Midbrain (tissue), 1 donor: ENCODE measurements at places on chromosomes 4 and X.

GRCh38 chrX:70509078-70509477, 64.4 kb downstream of the DLG3 start:
- no peak for DNase-seq

- no peak for DNase-seq
These were observed 15.5 kb upstream of the HTRA3 start for GRCh38 chr4:8254076-8254475.

DNA sequence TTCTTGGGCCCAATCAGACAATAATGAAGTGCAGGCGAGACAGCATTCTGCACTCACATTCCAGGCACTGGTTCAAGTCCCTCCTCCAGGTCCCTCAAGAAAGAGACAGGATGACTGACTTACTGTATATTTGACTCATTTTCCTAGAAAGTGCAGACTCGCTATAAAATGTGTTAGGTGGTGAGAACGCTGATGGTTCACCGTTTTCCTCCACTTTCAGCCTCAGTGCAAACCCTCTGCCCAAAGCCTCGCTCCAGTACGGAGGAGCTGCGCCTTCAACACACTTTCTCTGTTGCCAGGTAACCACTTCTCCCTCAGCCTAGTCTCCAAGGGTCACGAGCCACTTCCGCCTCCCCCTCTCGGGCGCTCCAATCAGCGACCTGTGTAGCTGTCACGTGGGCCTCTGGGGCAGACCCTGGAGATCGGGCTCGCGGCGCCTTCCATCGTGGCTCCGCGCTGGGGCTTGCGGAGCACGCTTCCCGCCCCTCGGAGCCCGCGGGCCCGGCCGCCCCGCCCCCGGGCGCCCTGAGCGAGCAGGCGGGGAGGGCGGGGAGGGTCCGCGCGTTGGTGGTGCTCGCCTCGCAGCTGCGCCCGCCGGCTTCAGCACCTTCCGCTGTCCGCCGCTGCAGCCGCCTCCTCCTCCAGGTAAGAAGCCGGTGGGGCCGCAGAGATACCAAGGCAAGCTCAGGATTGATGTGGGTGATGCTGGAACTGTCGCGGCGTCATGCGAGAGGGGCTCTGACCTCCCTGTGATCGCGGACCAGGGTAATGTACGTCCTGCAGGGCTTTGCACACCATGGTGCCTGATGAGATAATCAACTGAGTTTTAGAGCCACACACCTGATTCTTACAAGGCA, at the start of gene WDR17:
Gene WDR17, plus strand, starts transcription at position 407 of the 857 bp plus-strand sequence. CDS start 45,740 bp downstream, outside the sequence.
- DNase-seq: peak; percentile 94

DNA sequence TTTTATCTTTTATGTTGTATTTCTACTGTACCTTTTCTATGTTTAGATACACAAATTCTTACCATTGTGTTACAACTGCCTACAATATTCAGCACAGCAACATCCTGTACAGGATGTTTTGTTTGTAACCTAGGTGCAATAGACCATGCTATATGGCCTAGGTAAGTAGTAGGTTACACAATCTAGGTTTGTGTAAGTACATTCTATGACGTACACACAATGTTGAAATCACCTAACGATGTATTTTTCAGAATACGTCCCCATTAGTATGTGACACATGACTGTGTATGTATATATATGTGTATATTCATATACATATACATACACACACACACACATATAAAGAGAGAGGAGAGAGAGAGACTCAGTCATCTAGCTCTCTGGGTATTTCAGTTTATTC, 103.5 kb downstream of the CLNK start:
- no peak for DNase-seq

DNA sequence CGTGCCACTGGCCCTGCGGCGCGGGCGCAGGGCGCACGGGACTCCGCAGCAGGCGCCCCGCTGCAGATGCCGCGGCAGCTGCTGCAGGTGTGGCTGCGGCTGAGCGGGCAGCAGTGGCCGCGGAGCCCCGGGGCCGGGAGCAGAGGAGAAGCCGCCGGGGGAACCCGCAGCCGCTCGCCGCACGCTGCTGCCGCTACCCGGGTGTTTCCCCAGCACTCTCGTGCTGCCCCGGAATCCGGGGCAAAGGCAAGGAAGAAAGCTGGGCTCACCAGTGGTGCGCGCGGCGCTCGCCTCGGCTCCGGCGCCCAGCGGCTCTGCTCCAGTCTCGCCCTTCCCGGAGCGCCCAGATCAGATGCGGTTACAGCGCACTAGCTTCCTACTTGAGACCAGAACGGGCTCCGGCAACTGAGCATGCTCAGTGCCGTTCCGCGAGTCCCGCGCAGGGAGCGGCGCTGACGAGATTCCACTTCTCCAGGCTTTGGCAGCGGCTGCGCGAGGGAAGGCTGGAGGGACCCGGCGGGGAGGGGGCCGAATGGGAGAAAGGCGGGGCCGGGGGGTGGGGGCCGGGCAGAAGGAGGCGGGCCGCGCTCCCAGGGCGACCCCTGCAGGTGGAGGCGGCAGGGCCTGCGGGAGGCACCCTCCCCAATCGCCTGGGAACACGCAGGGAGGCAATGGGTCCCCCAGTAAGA, at the start of gene APBB2:
Gene APBB2, minus strand, starts transcription at position 407 of the 689 bp plus-strand sequence. CDS start 181,288 bp downstream, outside the sequence.
- DNase-seq: peak; percentile 95

DNA sequence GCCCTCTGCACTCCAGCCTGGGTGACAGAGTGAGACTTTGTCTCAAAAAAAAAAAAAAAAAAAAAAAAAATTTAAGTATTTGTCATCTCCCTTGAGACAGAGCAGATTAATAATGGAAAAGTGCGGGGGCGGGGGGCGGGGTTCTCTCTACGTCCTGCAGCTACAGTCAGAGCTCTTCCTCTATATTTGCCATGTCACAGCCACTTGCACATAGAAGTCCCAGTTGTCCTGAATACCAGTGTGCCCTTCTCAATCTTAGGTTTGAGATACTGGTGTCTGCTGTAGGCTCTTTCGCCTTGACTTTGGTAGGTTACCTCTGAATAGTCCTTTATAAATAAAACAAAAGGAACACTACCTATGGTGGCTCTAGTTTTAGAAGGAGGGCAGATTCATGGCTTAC, 237.8 kb upstream of the PGRMC2 start:
- DNase-seq: no peak

- peak; percentile 15 for DNase-seq
These were observed 11.3 kb downstream of the PNCK start for GRCh38 chrX:153662266-153662665.

- DNase-seq: no peak
These were observed 802.4 kb downstream of the TRIML1 start for GRCh38 chr4:188941524-188942119.

DNA sequence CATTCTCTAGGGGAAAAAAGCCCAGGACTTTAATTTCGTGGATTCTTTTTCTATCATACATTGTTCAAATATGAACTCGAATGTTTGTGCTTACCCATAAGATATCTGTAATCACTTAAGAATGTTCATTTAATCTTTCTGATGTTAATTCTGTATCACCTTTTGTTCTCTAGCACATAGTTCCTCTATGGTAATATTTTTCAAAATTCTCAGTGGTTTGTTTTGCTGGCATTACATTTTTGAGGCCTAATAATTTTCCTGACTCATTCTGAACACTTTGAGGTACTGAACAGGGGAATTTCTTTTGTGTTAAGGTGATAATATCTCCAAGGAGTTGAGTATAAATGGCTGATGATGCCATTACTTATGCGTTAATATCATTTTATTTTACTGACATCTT, 490.7 kb upstream of the PITX2 start:
- no peak for DNase-seq

- no peak for DNase-seq
These were observed 196.0 kb upstream of the DCAF8L1 start for GRCh38 chrX:28177202-28177601.

- DNase-seq: no peak
These were observed 276.1 kb downstream of the PPP3CA start for GRCh38 chr4:101071241-101071640.

DNA sequence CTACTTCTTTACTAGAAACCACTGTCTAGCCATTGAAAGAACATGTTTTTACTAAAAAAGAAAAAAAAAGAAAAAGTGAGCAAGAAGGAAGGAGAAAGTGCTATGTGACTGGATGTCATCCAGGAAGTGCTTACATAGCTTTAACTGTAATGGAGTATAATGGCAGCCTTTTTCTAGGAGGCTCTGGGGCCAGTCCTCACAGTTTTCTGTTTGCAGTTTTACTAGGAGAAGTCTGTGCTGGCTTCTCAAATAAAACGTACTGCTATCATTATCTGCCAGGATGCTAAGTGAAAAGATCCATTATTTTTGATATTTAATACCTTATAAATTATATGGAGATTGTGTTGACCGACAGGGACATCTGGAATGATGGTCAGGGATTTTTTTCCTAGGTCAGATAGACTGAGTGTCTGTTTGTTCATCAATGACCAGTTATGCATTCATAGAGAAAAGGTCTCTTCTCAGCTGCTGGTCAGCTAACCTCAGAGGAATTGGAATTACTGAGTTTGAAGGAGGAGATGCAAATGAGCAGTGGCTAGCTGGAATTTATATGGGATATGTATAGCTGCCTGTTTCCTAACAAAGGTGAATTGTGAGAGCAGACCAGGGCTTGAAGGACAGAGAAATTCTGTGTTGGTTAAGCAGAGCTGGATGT, 21.7 kb downstream of the LPAR4 start:
- no peak for DNase-seq

DNA sequence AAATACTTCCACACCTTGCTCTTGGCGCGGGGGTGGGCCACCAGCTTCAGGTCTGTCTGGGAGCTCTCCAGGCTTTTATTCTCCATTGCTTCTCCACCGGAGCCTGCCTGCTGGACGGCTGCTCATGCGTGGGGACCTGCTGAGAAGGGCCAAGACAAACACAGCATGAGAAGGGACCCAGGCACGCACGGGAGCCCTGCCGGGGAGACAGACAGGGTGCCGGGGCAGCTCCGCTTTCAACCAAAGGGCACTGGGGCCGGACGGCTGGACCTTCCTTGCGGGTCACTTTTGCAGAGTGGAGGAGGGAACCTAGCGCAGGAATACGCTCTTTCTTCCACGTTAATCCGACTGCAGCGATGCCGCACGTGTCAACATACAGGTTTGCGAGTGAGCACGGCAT, 10.1 kb downstream of the DHRSX start:
- no peak for DNase-seq

- no peak for DNase-seq
These were observed 91.7 kb downstream of the SLC10A6 start for GRCh38 chr4:86757468-86757867.

DNA sequence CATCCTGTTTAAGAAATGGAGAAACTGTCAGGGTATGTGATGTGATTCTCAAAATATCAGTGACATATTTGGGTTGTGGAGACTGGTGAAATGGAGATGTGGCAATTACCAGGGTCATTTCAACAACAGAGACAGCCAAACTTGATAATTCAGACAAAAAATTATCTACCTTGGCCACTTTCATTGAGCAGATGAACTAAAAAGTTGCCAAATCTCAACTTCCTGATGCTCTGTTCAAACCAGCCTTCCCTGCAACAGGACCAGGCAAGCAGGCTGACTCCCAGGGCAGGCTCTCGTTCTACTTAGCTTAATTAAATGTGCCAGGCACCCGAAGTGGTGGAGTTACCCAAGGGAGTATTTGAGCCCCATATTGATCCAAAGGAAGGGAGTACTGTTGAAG, 199.6 kb downstream of the AFF2 start:
- DNase-seq: no peak

DNA sequence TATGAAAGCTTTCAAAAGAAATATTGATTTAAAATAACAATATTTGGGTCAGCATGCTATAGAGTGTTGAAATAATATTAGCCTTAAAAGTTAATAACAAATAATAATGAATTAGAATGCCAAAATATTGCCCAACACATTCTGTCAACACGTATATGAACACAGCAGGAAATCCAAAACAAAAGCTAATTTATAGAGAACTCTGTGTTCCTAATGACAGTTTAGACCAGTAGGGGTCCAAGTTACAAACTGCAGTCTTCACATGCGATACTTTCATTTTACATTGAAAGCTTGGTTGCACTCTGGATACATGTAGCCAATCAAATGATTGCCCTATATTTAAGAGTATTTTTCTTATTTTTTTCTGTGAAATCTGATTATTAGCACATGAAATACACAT, 274.4 kb downstream of the DCTD start:
- DNase-seq: no peak

DNA sequence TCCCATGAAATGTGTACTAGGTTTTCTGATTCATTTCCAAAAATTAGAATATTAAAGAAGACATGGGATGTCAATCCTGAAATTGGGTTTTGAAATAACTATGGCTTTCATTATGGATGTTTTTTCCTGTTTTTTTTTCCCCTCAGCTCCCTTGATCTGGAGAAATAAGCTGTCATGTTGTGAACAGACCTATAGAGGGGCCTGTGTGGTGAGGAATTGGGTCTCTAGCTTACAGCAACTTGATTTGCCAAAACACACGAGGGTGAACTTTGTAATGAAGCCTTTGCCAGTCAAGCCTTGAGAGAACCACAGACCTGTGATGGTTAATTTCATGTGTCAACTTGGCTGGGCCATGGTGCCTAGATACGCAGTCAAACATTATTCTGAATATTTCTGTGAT, 2413.6 kb downstream of the PCDH7 start:
- DNase-seq: no peak

- DNase-seq: no peak
These were observed 54.8 kb downstream of the ZFX start for GRCh38 chrX:24204331-24204730.

DNA sequence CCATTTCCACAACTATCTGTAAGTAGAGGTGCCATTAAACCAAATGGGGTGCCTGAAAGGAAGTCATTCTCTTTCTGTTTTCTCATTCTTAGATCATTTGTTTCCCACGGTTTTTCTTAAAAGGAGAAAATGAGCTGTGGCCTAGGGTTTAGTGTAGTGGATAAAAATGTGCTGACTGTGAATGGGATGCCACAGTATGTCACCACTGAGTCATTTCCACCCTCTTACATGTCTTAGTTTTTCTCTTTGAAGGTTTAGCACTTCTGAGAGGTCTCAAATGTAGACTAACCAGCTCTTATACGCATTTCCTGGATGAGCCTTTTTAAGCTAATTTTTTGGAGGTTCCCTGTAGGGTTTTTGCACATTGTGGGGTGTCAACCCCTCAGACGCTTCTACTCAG, 244.5 kb upstream of the SPANXN1 start:
- no peak for DNase-seq
